Anterior cingulate cortex (tissue), 58 donors: ENCODE measurements at places on chromosomes 2 and 18.
A peak's percentile ranks its signal among the peaks of the same experiment; 100 is the strongest.

- DNase-seq, result no peak
Measured at GRCh38 chr18:21489919-21490495, 110.5 kb downstream of the ESCO1 start.

DNA sequence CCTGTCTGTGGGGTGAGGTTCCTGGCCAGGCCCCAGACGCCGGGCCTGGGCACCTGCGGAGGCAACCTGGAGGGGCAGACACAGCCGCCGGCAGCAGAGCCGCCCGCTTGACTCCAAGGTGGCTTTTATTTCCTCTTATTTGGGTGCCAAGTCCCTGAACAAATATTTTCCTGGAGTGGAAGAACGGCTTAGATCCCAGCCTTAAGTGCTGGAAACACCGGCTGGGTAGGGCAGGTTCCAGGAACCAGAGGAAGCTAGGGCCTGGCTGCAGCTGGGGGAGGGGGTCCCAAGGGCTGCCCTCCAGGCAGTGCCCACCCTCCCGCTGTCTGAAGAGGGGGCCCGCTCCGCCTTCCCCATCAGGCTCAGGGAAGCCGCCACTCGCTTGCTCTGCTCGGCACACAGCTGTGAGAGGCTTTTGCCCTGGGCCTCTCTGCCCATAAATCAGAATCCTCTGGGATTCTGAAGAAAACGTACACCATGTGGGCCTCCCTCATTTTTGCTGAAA is 28.2 kb downstream of the SDC1 start:
- DNase-seq, result no peak

- DNase-seq, result no peak
Measured at GRCh38 chr2:14996351-14997014, 364.0 kb downstream of the LRATD1 start.

GRCh38 chr18:75060185-75060584 is 148.8 kb downstream of the PTGR3 start:
- DNase-seq, result no peak

GRCh38 chr2:3527886-3528785 is 8.8 kb upstream of the ADI1 start:
- no peak for DNase-seq

- no peak for DNase-seq
Measured at GRCh38 chr2:197209246-197209645, 101.3 kb downstream of the ANKRD44 start.

DNA sequence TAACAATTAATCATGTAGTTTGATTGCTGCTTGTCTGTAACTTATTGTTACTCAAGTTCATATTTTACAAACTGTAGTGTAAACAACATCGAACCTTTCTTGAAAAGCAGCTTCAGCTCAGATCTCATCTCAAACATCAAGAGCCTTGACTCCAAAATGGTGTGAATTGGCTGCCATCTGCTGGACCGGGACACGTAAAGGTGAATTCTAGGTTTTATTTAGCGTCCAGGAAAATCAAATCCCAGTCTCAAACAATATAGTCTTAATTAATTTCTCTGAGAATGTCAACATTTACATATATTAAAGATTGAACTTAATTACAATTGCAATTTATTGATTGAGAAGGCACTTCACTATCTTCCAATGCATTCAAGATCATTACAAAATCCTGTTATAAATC is 453.0 kb downstream of the GALR1 start:
- DNase-seq, result no peak

- DNase-seq, result no peak
Measured at GRCh38 chr2:139214801-139215200, 434.6 kb upstream of the NXPH2 start.

GRCh38 chr2:56132138-56132537 is 51.7 kb upstream of the CCDC85A start:
- no peak for DNase-seq

DNA sequence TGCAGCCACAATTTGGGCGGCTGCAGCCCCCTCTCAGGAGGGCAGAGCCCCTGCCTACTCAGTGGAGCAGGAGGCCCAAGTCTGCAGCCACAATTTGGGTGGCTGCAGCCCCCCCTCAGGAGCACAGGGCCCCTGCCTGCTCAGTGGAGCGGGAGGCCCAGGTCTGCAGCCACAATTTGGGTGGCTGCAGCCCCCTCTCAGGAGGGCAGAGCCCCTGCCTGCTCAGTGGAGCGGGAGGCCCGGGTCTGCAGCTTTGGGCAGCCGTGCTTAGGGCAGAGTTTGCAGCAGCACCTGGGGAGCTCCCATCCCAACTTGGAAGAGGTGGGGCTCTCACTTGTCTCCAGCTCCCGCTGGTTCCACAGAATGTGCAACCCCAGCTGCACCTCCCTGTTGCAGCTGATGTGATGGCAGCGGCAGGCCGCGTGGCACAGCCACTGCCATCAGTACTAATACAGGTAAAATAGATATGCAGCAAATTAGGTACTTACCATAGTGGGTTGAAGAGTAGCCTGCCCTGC is 99.4 kb downstream of the TWIST2 start:
- DNase-seq, result no peak

- DNase-seq, result no peak
Measured at GRCh38 chr2:211985393-211985792, 553.2 kb downstream of the ERBB4 start.

- DNase-seq, result no peak
Measured at GRCh38 chr18:73850782-73851181, 296.9 kb downstream of the FBXO15 start.

GRCh38 chr2:133360882-133361281 is 207.4 kb downstream of the NCKAP5 start:
- DNase-seq, result no peak

GRCh38 chr2:88885275-88885674 is 193.8 kb downstream of the RPIA start:
- DNase-seq, result no peak

GRCh38 chr2:121089166-121089510 is 195.9 kb downstream of the TFCP2L1 start:
- no peak for DNase-seq

DNA sequence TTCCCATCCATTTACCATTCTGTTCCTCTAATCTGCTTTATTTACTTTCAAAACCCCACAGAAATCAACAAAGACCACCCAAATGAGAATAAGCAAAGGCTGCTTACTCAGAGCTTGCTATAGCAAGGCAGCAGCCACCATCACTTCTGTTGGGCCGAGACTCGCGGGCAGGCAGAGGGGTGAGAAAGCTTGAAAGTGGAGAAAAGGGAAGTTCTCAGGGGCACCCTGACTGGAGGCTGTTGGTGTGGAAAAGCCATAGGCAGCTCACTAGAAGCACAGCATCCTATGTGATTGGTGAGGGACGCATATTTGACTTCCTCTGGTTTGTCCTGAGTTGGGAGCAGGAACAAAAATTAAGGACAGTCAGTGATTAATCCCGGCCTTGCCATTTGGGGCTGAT is 269.7 kb upstream of the THSD7B start:
- no peak for DNase-seq

DNA sequence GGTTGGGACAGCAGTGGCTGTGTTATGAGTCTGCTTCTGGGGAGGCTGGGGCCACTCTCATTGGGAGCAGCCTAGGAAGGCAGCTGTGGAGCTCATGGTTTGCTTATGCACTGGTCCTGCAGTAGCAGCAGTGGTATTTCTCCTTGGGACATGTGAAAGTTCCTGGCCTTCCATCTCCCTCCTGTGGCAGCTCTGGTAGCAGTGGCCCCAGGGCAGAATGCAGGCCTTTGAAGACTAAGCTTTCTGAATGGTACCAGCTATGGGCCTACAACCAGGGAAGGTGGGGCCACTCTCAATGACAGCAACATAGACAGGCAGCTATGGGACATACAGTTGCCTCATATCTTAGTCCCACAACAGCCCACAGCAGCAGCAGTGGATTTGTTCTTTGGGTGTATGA is 117.3 kb upstream of the VWC2L start:
- no peak for DNase-seq

DNA sequence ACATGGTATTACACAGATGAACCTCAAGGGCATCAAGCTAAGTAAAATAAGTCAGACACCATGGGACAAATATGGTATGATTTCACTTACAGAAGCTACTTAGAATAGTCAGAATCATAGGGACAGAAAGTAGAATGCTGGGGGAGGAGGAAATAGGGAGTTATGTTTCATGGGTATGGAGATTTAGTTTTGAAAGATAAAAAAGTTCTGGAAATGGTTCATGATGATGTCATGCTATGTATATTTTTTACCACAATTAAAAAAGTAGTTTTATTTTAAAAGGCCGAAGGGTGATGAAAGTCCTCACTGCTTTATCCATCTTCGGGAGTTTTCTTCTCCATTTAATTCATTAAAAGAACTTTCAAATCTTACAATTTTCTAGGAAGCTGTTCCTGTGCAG is 181.9 kb downstream of the CALCRL start:
- DNase-seq, result no peak

- no peak for DNase-seq
Measured at GRCh38 chr2:59680863-59681262, 872.6 kb downstream of the BCL11A start.

DNA sequence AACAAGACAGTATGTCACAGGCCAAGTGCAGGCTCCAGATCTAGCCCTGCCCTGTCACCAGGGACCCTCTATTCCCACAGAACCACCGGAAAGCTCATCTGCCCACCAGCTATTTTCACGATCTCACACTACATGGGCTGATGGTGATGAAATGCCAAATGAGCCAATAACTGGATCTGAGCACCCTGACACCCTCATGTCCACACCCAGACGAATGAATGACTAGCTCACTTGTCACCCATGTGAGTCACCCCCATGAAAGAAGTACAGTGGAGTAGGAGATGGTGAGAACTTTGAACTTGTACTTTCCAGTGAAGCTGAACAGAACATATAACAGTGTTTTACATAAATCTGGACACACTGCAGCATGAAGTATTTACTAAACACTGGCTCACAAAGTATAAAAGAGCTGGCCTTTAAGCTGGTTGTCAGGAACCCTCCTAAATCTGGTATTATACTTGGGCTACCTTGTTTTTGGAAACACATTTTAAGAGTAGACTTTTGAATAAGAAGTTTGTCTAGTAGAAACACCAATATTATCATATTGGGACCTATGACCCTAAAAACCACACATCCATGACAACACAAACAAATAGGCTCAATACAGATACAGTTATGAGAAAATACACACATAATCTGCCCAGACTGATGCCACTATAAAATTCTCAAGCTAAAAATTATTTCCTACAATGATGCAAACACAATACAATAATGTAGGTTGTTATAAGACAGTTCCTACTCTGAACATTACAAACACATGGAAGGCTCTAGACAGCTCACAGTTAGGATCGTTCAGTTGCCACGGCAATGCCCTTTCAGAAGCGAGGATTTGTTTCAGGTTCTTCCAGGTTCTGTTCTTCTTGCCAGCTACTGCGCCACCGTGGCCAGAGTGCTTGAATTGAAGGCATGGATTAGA is 19.0 kb downstream of the INO80C start:
- DNase-seq, result no peak

- DNase-seq, result no peak
Measured at GRCh38 chr18:49752095-49752457, 61.3 kb downstream of the ACAA2 start.

DNA sequence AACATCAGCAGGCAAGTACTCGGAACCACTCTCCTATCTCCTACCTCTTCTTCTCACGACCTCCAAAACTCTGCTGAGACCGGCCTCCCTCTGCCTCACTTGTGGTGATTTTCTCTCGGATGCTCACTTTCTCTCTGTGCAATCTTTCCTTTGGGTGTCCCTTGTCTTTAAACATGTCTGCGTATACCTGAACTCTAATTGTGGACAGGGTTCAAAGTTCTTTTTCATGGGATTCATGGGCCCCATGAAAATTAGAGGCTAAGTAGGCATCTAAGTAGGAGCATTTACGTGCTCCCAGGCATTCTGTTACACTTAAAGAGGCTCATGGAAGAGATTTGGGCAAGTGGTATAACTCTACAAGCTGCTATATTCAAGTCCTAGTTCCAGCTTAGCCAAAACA is 2.1 kb upstream of the PPP1CB start:
- no peak for DNase-seq

- DNase-seq, result no peak
Measured at GRCh38 chr2:234388591-234388990, 108.3 kb downstream of the ARL4C start.

- no peak for DNase-seq
Measured at GRCh38 chr2:201949181-201949926, 84.3 kb upstream of the FZD7 start.

DNA sequence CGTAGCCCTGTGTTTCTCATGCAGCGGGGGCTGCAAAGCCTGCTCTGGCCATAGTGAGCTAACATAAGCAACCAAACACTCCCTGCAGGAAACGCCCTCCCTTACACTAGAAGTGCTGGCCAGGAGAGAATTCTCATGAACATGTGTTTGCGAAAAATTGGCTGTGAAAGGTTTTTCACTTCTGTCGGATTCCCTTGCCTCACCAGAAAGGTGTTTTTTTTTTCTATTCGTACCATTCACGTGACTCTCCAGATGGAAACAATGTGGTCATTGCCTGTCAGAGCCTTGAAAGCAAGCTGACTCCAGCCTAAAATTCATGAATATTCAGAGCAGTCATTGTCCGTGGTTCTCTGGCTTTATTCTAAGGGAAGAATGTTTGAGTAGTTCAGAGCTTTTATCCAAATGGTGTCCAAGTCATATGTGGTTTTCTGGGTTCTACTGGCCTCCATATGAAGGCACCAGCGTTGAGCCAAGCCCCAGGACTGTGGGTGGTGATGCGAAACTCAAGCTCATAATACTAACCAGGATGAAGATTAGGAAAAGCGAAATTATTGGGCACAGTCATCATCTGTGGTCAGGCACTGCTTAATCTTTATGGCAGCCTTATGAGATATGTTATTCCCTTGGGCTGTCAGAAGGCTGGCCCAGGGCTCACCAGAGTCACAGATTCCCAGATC is 236.4 kb downstream of the ALPK2 start:
- peak; percentile 5 for DNase-seq

- no peak for DNase-seq
Measured at GRCh38 chr2:41483982-41484857, 563.6 kb upstream of the PKDCC start.

- no peak for DNase-seq
Measured at GRCh38 chr18:25896178-25896780, 194.1 kb downstream of the SS18 start.

- no peak for DNase-seq
Measured at GRCh38 chr18:79639072-79639829, 40.4 kb upstream of the CTDP1 start.

DNA sequence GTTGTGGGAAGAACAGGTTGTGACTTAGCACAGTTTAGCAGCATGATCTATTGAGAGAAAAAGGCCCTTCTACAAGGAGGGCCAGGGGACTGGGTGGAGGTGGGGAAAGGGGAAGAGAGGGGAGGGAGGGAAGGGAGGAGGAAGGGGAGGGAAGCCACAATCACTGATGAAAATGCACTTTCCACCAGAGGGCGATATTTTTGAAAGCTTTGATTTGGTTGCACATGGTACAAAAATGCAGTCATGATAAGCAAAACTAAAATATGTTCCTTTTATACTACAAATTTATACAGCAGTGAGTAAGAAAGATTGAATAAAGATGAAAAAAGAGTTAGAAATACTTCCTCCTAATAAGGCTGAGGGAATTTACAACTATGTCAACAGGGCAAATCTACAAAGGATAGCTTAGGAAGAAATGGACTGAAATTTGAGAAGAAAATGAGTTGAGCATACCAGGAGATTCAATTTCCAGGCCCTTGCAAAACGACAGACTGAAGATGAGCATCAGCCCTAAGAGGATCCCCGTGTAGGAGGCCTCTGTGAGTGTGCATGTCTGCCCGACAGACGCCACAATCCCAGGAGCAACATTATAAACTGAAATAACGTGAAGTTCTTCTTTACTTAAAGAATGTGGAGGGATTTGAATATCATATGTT is 17.2 kb downstream of the SH3YL1 start:
- no peak for DNase-seq
